Activated gamma-delta T cell treated with anti-CD3 and anti-CD28 coated beads, Interleukin-2, amount 50 U/mL, for 16 hours (primary cell): ENCODE measurements at places on chromosomes 5 and 9.

DNA sequence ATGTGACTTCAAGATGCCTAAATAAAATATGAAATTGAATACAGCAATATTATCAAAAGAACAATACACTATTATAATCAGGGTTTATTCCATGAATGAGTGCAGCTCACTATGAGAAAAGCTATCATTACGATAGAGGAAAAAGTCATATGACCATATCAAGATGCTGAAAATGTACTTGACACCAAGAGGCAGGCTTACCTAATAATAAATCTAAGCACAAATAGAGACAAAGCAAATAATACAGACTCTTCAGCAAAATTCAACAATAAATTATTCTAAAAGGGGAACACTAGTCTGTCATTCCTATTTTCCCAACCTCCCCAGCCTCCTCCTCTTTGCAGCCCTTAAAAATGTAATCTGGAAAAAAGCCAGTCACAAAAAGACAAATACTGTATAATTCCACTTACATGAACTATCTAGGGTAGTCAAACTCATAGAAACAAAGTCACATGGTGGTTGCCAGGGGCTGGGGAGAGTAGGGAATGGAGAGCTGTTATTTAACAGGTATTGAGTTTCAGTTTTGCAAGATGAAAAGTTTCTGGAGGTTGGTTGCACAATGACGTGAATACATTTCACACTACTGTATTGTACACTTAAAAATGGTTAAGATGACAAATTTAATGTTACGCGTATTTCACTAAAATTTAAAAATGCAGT, 148.4 kb downstream of the NFIB start:
- DNase-seq = no peak

- no peak for DNase-seq
Measured at GRCh38 chr9:98530806-98531386, 177.8 kb downstream of the GABBR2 start.

GRCh38 chr5:28208356-28208755, 1170.0 kb upstream of the CDH9 start:
- DNase-seq = no peak

- DNase-seq = no peak
Measured at GRCh38 chr5:58794875-58795274, 212.0 kb downstream of the RAB3C start.

DNA sequence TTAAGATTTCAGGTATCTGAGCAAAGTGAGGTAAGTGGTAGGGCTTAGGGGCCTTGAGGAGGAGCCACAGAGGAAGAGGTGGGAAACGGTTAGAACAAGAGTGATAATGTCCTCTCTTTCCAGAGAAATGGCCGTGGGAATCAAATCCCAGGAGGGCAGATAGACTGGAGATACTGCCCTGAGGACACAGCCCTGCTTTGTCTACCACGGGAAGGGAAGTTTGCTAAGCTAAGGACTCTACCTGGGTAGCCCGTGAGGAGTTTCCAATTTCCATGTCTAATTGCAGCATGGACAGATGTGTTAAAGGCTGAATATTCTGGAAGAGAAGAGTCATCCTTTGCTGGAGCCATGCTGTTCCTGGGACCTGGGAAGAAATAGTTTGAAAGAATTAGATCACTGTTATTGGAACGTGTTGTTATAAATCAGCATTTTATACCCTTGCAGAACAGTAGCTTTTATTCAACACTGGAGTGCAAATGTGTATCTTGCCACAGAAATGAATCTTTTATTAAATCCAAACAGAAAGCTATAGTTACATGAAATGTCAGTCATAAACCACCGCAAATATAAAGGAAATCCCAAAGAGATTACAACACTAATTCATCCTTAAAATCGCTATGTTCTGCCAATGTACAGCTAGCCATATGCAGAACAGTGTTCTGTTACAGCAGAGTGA, 133.2 kb upstream of the LHFPL2 start:
- no peak for DNase-seq

DNA sequence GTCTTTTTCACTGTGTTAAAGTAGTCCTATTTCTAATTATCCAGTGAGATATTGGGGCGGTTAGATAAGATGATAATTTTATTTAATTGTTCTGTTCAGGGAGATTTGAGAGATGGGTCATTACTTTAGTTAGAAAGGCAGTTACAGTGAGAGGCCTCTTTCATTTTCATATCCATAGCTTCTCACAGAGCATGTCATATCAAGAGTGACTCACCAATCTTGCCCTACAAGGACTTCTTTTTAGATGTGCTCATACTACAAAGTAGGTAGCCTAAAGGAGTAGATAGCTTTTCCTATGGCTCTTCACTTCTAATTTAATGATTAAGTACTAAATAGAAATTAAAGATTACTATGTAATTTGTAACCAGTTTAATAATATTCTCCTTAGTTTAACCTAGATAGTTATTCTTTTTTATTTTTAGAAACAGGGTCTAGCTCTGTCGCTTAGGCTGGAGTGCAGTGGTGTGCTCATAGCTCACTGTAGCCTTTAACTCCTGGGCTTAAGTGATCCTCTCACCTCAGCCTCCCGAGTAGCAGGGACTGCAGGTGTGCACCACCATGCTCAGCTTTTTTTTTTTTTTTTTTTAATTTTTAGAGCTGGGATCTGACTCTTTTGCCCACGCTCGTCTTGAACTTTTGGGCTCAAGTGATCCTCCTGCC, 71.0 kb downstream of the FER start:
- no peak for DNase-seq

DNA sequence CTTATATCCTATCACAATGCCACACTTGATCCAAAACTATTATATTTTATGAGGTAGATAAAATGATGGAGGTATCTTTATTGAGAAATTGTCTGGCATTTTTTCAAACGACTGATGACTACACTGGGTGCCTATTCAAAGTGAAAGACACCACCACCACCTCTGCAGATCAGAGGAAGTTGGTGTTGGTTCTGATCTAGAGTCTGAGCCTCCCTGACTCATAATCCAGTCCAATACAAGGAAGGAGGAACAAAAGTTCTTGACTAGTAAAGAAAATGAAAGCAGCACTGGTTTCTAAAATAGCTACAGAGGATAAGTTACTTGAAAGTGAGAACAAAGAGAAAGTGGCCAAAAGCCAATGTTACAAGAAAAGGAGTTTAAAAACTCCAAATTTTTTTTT, 139.9 kb downstream of the RFX3 start:
- DNase-seq = peak; percentile 3
